ENCODE measurements at places on chromosomes 1 and 21.

- no peak for DNase-seq
Observed at GRCh38 chr1:46595127-46595526, 8.9 kb downstream of the MKNK1 start.

GRCh38 chr1:33914531-33914930 is 50.7 kb downstream of the HMGB4 start:
- DNase-seq = no peak

DNA sequence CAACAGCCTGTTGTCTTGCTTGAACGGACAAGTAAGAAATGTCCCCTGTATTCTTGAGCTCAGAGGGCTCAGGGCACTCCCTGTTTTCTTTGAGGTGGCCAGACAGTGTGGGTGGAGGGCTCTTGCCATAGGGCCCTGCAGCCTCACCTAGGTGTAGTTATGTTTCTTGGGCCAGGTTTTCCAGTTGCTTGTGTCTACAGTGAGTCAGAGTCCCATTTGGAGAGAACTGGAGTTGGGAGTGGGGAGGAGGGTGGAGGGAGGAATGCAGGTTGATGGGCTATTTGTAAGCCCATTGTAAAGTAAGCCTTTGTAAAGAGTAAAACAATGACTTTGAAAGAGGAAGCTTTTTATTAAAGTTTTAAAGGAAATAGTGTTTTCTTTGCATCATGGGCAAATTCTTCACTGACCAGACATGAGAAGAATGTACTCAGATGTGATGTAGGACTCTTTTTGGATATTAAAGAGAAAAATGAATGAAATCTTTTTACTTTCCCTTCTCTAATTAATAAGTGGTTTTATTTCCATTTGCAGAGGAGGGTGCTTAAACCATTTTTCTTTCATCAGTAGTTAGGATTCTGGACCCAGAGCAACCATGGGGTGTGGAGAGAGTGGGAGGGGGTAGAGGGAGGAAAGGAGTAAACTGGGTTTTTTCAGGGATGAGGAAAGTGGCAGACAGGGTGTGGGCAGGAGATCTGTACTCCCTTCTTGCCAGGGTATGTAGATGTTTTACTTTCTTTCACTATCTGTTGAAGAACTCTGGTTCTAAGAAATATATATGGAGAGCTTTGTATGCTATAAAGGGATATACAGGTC is 45.1 kb upstream of the MACF1 start:
- DNase-seq = no peak

- no peak for DNase-seq
Observed at GRCh38 chr1:186730951-186731729, 50.9 kb upstream of the PTGS2 start.

DNA sequence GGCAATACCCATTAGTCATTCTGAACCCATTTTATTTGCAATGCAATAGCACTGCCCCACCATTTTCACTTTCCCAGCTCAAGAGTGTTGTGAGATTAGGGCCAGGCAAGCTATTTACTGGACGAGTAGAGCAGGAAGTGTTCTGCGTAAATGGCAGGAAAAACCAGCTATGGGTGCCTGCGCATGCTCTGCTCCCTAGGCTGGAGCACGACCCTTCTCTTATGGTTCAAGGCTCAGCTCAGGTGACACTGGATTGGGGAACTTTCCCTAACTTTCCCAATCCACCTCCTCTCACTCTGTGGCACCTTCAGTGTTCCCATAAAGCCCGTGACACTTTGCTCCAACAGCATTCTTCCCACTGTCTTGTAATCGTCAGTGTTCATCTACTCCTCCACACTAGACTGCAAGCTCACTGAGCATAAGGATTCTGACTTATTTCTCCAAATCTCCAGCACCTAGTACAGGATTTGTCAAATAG is 3.6 kb upstream of the MAN1A2 start:
- no peak for DNase-seq

- DNase-seq = no peak
Observed at GRCh38 chr1:11098931-11099309, 749 bp downstream of the EXOSC10 start.
